Hepatocyte (in vitro differentiated cells): ENCODE measurements at places on chromosomes 7 and 10.

- no peak for DNase-seq
Measured at GRCh38 chr10:13834581-13835286, 248.0 kb downstream of the PRPF18 start.

DNA sequence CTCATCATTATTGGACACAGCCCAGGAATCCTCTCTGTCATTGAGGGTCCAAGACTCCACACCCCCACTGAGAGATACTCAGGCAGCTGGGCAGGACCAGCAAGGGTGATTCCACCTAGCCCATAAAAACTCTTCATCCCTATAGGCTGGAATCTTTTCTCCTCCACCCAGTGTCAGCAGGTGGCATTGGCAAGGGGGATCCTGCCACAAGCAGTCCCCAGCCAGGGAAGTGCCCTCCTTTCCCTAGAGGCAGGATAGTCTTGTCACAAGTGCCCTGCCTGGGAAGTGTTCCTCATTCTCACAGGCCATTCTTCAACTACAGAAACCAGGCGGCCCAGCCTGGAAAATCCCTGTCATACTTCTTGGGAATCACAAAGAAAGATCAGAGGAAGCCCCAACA is 533.6 kb downstream of the GRID1 start:
- DNase-seq, result no peak

GRCh38 chr10:113498997-113499396 is 53.9 kb upstream of the HABP2 start:
- DNase-seq, result no peak

DNA sequence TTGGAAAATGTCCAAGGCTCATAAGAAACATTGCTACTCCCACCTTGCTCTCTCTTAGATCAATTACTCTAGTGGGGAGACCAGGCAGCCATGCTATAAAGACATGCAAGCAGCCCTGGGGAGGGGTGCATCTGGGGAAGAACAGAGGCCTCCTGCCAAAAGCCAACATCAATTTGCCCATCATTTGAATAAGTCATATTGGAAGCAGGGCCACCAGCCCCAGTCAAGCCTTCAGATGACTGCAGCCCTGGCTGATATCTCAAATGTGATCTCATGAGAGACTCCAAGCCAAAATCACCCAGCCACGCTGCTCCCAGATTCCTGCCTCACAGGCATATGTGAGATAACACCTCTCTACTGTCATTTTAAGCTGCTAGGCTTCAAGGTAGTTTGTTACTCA is 157.5 kb upstream of the PDE1C start:
- DNase-seq, result no peak

DNA sequence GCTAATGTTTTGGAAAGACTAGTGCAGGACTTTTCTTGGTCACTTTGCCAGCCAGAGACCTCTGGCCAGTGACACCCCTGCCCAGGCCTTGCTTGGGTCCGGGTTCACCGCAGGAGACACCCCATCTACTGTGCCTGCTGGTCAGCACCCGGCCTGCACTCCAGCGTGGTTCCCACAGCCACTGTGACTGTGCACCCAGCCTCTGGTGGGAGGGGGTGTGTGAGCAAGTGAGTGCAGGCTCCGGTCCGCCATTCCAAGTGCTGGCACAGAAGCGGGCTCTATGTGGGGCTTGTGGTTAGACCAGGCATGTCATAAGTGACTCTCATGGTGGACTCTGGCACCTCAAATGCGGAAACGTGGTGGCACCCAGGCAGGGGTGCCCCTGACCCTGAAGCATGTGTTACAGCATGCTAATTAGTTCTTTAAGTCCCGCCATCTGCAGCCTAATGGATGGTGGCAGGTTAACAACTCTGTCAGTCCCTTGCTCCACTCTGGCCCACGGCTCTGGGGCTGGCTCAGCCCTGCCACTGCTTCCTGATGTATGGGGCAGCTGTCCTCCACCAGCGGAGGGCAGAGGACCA is 311.9 kb upstream of the HGF start:
- DNase-seq, result no peak

- no peak for DNase-seq
Measured at GRCh38 chr7:43779045-43779812, 20.7 kb downstream of the BLVRA start.

DNA sequence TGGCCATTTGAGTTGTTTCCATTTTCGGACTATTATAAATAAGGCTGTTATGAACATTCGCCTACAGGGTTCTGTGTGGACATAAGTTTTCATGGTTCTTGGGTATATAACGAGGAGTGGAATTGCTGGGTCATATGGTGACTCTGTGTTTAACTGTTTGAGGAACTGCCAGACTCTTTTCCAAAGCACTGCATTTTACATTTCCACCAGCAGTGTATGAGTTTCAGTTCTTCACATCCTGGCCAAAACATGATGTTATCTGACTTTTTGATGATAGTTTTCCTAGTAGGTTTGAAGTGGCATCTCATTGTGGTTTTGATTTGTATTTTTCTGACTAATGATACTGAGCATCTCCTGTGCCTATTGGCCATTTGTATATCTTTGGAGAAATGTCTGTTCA is 5.4 kb downstream of the SUV39H2 start:
- no peak for DNase-seq

DNA sequence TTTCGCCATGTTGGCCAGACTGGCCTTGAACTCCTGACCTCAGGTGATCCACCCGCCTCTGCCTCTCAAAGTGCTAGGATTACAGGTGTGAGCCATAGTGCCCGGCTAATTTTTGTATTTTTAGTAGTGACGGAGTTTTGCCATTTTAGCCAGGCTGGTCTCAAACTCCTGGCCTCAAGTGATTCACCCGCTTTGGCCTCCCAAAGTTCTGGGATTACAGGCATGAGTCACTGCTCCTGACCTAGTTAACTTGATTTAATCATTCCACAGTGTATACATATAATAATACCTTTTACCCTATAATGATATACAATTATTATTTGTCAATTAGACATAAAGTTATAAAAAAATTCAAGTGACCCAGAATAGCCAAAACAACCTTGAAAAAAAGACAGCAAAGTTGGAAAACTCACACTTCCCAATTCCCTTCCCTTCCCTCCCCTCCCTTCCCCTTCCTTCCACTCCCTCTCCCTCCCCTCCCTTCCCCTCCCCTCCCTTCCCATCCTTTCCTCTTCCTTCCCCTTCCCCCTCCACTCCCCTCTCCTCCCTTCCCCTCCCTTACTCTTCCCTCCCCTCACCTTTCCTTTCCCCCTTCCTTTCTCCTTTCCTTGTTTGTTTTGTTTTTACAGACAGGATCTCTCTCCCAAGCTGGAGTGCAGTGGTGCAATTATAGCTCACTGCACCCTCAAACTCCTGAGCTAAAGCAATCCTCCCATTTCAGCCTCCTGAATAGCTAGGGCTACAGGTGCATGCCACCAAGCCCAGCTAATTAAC is 14.8 kb upstream of the ZMIZ2 start:
- no peak for DNase-seq

DNA sequence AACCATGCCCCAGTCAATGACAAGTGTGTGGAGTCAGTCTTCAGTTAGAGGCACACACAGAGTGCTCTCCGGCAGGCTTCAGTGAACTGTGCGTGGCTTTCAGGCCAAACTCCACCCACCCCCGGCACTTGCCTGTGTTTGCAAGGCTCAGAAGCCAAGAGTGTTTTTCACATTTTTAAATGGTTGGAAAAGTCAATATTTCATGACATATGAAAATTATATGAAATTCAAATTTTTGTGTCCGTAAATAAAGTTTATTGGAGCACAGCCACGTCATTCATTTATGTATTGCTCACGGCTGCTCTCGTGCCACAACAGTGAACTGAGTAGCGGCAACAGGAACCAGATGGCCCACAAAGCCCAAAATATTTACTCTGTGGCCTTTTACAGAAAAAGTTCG is 104.7 kb downstream of the SFMBT2 start:
- no peak for DNase-seq

GRCh38 chr7:124781907-124782734 is 16.5 kb upstream of the GPR37 start:
- peak; percentile 19 for DNase-seq

GRCh38 chr7:130160455-130160854 is 44.8 kb downstream of the TMEM209 start:
- DNase-seq, result no peak

- DNase-seq, result peak; percentile 68
Measured at GRCh38 chr10:13346283-13347042, 1.6 kb downstream of the SEPHS1 start.

- DNase-seq, result no peak
Measured at GRCh38 chr7:92727755-92728154, 108.6 kb downstream of the CDK6 start.

DNA sequence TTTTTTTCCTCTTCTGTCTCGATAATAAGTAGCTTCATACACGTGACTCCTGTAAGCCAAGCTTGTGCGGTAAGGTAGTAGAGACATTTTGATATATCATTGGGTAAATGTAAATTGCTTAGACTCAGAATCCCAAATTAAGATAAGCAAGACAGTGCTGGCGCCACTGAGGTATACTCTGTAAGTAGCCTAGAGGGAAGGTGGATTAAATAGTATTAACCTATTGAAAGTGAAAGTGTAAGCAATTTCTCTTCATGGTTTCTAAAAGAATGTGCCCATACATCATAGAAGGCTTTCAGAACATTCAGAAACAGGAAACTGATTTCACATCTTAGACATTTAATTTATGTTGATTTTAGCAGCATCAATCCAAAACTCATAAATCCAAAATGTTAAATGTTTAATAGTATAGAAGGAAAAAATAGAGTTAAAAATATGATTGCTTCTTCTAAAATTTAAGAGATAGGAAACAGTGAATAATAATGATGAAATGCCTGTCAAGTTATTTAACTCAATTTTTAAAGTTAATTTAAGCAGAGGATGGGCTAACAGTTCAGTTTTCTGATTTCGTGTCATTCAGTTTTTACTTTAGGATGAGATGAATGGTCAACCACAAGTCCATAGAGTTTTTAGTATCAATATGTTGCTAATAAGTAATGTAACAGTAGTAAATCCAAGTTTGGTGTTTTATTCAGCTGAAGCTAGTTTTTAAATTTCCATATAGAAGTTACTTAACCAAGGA is 36.8 kb downstream of the LRRC72 start:
- DNase-seq, result no peak

GRCh38 chr10:70191161-70191971 is 21.1 kb upstream of the SAR1A start:
- no peak for DNase-seq

- DNase-seq, result no peak
Measured at GRCh38 chr7:2582006-2582735, 23.4 kb downstream of the IQCE start.

DNA sequence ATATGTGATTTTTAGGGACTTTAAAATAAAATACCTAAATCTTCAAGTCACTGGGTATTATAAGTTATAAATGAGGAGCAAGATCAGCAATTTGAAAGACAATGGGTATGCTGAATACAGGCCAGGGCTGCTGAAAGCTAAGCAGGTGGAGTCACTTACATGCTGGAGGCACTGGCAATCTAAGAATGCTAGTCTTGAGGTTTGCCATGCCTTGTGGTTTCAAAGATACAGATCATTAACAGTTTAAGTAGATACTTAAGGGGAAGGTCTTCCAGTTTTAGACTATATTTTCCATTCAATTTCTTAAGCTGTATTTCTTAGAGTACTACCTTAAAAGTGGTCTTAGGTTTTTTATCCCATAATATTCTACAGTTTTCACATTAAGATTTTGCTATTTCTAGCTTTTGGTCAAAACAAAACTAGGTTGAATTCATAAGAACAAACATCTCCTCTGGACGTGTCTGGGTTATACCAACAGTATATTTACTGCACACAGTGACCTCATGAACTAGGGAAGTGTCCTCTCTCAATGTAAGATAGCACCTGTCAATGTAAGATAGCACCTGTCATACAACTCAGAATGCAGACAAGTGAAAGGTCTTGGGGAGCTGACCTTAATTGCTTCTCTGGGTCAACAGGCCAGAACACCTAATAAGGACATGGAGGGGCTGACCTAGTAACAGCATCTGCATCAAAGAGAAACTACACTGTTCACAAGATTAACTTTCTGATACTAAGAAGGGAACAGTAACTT is 2.0 kb downstream of the SRI start:
- DNase-seq, result no peak

GRCh38 chr7:94630855-94631254 is 25.1 kb downstream of the SGCE start:
- no peak for DNase-seq

- DNase-seq, result no peak
Measured at GRCh38 chr7:32318300-32319011, 171.7 kb downstream of the LSM5 start.

- no peak for DNase-seq
Measured at GRCh38 chr10:51876503-51876902, 177.1 kb upstream of the CSTF2T start.

DNA sequence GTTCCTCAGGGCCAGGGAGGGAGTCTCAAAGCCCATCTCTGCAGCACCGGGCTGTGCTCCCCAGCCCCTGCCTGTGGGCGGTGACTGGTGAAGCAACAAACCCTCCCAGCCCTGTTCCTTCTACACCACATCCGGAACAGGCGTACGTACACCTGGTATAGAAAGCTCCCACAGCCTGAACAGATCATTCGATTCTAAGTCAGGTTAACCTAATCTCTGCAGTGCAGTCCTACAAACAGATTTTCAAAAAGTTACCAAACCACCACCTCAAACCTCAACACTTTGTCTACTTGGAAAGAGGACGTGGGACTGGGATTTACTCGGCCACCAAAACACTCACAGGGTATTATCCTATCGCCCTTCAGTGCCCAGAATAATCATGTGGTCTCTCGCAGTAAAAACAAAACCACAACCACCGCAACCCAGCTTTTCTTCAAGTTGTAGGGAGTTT is 238.4 kb downstream of the DIP2C start:
- DNase-seq, result no peak

DNA sequence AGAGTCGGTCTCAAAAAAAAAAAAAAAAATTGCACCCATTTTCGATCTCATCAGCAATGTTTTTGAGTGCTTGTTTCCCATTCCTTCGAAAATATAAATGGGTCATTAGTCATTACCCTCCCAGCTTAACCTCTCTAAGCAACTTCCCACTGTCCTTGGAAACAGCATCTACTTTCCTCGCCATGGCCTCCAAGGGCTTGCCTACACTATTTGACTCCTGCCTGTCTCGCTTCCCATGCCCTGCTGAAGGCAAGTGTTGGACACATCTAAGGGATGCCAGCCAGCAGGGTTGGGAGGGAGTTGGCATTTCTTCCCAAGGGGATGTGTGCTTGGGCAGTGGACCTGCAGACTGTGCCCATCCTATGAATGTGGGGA is 12.7 kb upstream of the RHBDD2 start:
- no peak for DNase-seq
